ENCODE measurements at places on chromosomes 13 and 19.

GRCh38 chr19:32613008-32613407, 32.0 kb downstream of the PDCD5 start:
- DNase-seq = no peak

- DNase-seq = no peak
Observed at GRCh38 chr13:106550570-106551135, 15.2 kb upstream of the EFNB2 start.

DNA sequence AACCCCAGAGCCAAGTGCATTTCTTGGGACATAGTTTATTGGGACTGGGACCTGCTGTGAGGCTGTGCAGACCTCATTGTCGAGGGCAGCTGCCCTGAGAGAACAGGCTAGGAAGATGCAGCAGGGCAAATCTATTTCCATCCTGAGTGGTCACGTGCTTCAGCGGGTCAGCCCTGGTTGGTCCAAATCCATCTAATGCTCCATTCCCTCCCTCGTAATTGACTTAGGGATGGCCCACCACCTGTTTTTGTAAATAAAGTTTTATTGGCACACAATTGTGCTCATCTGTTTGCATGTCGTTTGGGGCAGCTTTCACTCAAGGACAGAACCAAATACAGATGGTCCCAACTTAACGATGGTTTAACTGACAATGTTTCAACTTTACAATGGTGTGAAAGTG, 75.5 kb upstream of the ADGRE5 start:
- DNase-seq = no peak

GRCh38 chr19:50679177-50680125, 30.2 kb downstream of the C19orf81 start:
- DNase-seq = peak; percentile 51

- DNase-seq = no peak
Observed at GRCh38 chr19:7863971-7864689, 10.1 kb downstream of the PRR36 start.

- no peak for DNase-seq
Observed at GRCh38 chr13:73681015-73681414, 453.2 kb downstream of the KLF12 start.

- DNase-seq = no peak
Observed at GRCh38 chr13:60028021-60028420, 135.7 kb downstream of the DIAPH3 start.

DNA sequence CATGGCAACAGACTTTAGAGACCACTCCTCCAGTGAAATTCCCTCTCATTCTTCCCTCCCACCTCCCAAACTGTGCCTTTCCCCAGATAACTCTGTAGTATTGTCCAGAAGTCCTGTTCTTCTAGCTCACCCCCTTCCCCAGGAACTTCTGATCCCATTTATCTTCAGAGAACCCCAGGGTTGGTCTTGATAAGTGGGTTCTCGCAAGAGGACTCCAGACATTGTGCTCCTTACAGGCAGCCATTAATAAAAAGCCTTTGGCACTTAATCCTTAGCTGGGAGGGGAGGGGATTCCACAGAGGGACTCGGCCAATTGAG, 1.9 kb downstream of the LTBP4 start:
- no peak for DNase-seq

GRCh38 chr19:15422296-15423075, 3.7 kb upstream of the AKAP8L start:
- no peak for DNase-seq

DNA sequence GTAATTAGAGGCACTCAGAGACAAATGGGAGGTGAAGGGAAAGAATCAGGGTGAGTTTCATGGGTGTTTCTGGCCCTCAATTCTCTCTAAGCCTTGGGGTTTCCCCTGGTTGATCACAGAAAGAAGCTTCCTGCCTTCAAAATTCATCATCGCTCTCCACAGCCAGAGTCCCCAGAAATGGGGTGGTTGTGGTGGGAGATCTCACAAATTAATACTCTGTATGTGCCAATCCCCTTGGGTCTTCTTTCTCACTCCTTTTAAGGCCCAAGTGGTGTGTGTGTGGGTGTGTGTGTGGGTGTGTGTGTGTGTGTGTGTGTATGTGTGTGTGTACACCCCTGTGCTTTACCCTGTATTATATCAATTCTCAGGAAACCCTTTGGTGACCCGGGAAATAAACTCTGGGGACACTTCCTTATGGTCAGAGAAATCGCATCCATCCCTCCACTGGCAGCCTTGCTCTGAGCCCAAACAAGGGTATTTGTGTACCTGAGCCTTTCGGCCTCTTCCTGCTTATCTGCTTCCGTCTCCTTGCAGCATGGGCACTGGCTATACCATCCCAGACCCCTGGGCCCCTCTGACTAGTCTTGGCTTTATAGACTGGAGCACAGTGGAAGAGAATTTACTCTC, 2.8 kb upstream of the FCGBP start:
- no peak for DNase-seq

DNA sequence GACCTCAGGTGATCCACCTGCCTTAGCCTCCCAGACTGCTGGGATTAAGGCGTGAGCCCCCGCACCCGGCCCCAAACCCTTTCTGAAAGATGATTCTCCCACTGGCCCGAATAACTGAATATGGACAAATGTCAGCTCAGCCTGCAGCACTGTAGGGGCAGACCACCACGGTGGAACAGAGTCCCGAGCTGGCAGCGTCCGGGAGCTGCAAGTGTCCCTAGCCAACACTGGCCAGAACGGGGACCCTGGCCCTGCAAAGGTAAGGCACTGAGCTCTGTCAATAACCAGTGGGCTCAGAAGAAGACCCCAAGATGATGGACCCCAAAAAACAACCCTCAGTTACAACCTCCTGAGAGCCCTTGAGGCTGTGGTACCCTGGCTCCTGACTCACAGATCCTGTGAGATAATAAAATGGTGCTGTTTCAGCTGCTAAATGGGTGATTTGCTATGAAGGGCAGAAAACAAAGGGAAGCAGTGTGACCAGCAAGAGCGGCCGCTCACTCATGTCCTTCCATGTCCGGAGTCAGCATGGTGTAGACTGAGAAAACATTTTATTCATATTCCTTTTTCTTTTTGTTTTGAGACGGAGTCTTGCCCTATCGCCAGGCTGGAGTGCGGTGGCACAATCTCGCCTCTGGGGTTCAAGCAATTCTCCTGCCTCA, 1.6 kb downstream of the LSM7 start:
- no peak for DNase-seq

GRCh38 chr19:10226021-10226375, 5.1 kb downstream of the S1PR2 start:
- no peak for DNase-seq

- DNase-seq = no peak
Observed at GRCh38 chr13:31807090-31807541, 67.8 kb downstream of the RXFP2 start.

DNA sequence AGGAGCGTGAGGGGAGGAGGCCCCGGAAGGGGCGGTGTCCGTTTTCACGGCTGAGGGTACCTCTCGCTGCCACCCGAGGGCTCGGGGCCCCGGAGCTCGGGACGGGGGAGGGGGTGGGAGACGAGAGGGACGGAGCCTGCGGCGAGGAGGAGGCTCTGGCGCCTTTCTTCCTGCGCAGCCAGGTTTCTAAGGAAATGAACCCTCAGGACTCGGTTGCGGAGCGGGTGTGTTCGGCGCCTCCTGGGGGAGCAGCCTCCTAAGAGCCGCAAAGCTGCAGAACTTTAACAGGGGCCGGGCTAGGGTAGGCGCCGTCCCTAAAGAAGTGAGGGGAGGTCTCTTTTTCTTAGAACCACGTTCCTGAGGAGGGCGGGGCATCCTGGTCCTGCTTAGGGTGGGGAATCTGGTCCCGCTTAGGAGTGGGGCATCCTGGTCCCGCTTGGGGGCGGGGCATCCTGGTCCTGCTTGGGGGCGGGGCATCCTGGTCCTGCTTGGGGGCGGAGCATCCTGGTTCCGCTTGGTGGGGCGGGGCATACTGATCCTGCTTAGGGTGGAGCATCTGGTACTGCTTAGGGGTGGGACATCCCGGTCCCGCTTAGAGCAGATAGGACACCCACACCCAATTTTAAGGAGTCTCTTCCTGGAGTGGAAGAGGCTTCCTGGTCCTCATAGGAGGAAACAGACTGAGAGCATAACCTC, 6.2 kb downstream of the SYT5 start:
- DNase-seq = peak; percentile 7

DNA sequence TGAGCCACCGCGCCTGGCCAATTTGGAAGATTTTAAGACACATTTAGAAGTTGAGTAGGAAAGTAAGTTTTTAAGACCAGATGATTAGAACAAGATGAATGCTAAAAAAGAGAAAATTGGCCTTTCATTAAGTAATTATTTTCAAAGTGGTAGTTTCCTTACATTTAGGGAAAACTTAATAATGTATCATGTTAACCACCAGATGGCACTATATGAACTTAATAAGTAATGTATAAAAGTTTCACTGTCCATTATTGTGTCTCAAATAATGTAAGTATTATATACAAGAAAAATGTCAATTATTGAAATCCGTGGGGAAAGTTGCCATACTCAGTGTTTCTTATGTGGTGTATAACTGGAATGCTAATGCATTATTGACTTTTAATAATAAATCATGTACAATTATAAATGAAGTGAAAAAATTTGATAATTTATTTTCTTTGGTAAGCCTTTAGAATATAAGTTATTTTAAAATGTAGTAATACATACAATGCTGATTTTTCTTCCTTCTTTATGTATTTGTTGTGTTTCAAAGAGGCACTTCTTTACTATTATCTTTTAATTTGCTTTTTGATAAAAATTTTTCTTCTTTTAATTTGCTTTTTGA, 29.2 kb downstream of the COG6 start:
- no peak for DNase-seq

GRCh38 chr13:45595965-45596364, 19.6 kb downstream of the ERICH6B start:
- DNase-seq = no peak

- DNase-seq = no peak
Observed at GRCh38 chr13:97875218-97875617, 78.3 kb upstream of the IPO5 start.

DNA sequence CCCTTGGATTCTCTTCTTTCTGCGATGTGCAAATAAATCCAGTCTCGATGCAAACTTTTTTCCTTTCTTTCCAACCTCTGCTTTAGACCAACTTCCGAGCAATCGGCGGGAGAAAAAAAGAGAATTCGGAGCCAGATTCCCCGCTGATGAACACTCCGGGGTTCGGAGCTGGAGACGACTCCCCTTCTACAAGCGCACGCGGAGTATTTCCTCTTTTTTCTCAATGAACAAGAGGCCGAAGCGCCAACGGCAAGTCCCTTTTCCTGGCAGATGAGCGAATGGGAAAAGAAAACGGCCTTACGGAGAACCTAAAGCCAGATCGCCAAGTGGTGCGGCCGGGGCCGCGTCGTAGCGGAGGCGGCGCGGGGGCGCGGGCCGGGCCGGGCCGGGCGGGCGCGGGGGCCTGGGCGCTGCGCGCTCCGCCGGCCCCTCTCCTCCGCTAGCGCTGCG, 250 bp downstream of the SPRY2 start:
- no peak for DNase-seq

- DNase-seq = no peak
Observed at GRCh38 chr13:78215458-78216108, 297.0 kb upstream of the EDNRB start.

DNA sequence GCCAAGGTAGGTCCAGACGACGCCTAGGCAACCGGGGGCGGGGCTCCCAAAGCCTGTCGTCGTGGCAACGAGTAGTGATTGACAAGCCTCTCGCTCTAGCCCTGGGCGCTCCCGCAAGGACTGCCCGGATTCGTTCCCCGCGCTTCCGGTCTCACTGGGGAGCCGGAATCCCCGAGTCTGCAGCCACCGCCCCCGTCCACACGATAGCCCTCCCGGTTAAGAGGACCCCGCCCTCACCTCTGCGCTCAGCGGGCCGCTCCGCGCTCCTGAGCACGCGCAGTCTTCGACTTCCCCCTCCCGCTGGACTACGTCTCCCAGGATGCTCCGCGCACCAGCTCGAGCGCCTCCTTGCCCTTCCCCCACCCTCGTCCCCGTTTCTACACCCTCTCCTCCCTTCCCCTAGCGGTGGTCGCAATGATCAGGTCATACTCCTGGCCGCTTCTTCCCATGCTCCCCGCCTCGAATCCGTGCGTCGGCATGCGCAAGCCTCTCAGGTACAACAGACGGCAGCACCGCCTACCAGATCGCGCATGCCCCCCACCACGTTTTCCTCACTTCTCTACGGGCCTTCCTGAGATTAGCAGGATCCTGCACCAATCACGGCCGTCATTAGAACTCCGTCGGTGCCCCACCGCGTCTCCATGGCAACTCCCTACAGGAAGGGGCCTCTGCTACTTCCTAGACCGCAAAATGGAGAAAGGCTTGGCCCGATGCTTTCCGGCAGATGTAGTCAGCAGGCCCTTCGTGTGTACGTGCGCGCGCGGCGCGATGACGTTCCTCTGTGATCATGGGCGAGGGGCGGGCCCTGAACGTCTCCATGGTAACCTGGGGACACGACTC, at the start of gene MZF1:
Gene MZF1, minus strand, starts transcription at position 518 of the 840 bp plus-strand sequence. CDS start 1,946 bp downstream, outside the sequence.
- DNase-seq = no peak

- DNase-seq = peak; percentile 65
Observed at GRCh38 chr19:11673608-11674041, 65.1 kb downstream of the ZNF823 start.

DNA sequence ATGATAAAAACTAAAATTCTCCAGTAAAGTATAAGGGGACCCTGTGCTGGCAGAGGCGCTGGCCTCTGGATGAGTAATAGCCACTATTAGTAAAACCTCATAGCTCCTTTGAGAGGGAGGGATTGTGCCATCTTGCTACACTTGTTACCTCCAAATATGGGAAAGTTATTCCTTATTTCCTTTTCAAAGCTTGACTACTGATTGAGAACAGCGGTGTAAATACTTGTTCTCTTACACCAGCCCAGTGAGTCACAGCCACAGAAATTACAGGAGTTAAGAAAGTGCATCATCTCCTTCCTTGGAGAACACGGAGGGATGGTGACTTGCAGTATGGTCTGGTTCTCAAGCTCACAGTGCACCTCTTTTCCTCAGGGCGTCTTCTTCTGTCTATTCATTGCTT, 379.0 kb downstream of the EFNB2 start:
- DNase-seq = no peak

DNA sequence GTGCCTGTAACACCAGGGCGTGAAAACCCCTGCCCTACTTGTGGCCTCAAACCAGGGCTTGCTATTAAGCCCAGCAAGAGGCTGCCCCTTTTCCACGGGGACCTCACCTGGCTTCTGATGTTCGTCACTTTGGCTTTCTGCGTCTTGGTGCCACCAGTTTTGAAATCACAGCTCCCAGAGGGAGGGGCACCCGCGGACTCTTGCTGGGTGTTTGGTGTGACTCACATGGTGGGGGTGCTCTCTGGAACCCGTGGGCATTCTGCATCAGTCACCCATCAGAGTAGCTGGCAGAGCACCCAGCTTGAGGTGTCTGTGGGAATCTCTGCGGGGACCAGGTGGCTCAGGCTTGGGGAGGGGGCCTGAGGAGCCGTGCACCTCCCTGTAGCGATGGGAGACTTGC, 19.2 kb downstream of the SIPA1L3 start:
- no peak for DNase-seq

GRCh38 chr19:49879243-49879963, 1.9 kb downstream of the TBC1D17 start:
- DNase-seq = no peak

- DNase-seq = no peak
Observed at GRCh38 chr19:21608571-21608970, 103.2 kb downstream of the ZNF429 start.
